Astrocyte (in vitro differentiated cells and primary cell): ENCODE measurements at places on chromosomes 4 and X.

- no peak for DNase-seq
Observed at GRCh38 chr4:26877961-26878360, 17.3 kb downstream of the STIM2 start.

DNA sequence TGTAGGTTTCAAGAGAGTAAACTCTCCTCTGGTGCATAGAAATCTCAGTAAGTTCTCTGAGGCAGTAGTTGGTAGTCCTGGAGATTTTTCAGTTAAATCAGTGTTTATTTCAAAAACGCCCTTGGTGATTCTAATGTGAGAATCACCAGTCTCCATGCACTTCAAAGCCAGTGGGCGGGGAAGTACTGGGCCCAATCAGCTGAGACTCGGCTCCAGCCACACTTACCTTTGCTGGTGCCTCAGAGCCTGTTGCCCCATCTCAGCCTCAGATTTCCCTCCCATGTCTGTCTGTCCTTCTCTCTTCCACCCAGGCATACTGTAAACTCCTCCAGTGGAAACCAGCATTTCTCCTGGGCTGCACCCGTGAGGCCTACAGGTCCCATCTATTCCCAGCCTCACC, 7.4 kb upstream of the MGST2 start:
- DNase-seq, result no peak

DNA sequence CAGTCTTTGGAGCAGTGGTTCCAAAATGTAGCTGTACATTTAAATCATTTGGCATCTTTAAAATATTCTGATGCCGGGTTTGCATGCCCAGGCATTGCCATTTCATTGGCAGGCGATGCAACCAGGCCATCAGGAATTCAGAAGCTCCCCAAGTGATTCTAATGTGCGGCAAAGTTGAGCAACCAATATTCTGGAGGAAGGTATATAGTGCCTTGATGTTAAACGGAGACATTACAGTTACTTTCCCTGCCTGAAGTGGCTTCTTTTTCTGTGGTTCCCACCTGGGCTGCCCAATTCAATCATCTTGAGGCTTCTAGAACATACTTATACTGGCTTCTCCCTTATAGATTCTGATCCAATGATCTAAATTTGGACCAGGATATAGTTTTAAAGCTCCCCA, 68.7 kb upstream of the PGM2 start:
- no peak for DNase-seq

DNA sequence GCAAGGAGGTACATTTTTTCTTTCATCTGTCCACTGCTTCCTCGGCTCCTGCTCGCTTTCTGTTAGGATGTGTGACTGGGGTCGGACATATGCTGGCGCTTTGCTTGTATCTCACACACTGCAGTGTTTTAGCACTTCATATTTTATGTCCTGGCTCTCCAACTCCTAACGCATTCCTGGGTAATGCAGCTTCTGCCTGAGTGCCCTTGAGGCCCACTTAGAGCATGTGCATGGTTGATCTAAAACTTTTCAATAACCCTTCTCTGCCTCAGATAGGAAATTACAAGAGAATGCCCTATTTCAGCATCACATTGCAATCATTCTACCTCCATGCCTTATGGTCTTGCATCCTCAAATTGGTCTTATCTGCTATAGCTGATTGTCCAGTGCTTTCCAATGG, 65.3 kb downstream of the NEIL3 start:
- no peak for DNase-seq

DNA sequence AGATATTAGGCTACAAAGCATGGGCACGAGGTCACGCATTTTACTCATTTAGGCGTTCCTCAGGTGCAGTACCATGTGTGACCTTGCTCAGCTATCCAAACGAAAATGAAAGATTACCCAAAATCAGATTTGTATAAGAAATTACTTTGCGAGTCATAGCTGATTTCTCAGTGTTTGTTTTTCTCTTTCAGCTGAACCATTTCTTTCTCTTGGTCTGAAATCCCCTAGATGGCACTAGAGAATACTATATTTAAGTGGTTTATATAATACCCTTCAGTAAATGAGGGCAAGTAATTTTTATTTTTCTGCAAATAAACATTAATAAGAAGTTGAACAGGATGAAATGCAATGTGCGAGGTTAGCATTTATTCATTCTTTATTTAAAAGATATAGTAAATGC, 496.6 kb downstream of the STIM2 start:
- no peak for DNase-seq

DNA sequence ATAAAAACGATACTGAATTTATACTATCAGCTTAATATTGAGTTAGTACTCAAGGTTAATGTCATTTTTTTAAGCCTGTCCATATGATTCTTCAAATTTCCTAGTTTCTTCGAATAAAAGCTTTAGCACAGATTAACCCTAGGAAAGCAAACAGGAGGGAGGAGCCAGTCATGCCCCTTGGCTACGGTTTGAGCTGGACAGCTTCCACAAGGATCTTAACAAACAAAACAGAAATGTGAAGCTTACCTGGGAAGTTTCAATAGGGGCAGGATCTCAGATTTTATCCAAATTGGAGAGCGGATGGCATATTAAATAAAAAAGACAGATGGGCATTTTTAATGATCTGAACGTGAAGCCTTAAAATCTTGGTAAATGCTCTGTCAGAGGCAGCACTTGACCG, 2.3 kb downstream of the NWD2 start:
- DNase-seq, result no peak

- peak; percentile 21 for DNase-seq
Observed at GRCh38 chr4:126890994-126891393, 741.8 kb upstream of the INTU start.

- no peak for DNase-seq
Observed at GRCh38 chr4:41989994-41990364, 351 bp upstream of the SLC30A9 start.

DNA sequence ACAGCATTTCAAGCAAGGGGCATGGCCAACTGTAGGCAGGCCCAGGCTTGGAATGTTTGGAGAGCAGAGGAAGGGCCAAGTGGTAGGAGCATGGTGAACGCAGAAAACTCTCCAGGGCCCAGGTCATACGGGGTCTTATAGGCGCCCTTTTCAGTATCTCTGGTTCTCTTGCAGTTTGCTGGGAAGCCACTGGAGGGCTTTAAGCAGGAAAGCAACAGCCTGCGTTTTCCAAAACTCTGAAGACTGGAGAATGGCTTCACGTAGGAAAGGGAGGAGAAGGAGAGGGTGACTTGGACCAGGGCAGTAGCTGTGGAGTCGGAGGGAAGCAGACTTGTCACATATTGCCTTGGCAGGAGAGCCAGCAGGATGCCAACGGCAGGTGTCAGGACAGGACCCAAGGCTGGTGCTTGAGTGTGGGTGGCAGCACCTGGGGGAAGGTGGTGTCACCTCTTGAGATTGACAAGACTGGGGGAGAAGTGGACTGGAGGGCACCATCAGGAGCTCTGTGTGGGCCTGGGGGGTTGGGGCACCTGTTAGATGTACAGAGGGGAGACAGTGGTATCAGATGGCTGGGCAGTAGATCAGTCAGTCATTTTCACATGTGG, 21.9 kb downstream of the TKTL1 start:
- DNase-seq, result no peak

- DNase-seq, result peak; percentile 9
Observed at GRCh38 chr4:6225469-6225868, 25.1 kb upstream of the JAKMIP1 start.

DNA sequence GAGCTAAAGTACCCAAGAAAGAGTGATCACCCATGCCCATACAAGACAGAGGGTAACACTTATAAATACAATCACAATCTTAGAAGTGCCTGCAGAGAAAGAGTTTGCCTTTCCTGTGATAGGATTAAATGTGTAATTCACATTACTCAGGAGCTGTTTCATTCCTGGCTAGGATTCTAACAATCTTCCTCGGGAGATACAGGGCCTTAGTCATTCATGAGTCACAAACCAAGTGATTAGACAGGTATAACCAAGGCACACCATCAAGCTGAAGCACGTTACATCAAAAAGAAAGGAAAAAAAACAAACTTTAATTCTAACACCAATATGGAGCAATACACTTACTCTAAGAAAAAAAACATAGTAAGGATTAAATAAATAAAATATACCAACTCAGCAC, 14.9 kb downstream of the ABCG2 start:
- peak; percentile 86 for DNase-seq

DNA sequence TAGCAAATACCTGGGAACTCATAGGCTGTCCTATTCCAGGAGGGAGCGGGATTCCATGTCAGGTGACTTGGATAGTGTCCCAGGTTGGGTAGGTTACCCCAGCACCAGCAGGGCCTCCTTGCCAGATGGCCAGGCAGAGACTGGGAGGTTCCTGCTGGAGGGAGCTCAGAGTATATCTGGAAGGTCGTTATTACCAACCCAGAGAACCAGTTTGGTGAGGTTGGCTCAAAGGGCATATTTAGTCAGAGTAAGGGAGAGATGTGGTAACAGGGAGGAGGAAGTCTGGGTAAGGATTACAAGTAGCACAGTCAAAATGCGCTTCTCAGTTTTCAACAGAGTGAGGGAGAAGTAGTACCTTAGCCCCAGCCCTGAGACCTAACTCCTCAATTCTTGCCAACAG, 53.3 kb upstream of the LNX1 start:
- DNase-seq, result no peak

DNA sequence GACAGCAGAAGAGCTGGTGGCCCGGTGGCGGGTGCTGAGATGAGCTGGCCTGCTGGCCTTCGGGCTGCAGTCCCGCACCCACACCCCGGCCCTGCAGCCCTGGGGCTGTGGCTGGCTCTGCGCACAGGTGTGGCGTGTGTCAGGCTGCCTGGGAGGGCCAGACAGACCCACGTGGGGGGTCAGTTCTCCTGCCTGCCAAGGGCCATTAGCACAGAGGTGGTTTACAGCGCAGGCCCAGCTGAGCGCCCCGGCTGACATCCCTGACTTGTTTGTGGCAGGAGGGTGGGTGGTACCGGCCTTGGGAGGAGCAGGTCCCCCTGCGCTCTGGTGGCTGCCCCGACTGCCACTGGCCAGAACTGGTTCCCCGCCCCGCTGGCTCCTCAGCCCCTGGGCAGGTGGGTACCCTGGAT, 9.4 kb upstream of the HGFAC start:
- no peak for DNase-seq

DNA sequence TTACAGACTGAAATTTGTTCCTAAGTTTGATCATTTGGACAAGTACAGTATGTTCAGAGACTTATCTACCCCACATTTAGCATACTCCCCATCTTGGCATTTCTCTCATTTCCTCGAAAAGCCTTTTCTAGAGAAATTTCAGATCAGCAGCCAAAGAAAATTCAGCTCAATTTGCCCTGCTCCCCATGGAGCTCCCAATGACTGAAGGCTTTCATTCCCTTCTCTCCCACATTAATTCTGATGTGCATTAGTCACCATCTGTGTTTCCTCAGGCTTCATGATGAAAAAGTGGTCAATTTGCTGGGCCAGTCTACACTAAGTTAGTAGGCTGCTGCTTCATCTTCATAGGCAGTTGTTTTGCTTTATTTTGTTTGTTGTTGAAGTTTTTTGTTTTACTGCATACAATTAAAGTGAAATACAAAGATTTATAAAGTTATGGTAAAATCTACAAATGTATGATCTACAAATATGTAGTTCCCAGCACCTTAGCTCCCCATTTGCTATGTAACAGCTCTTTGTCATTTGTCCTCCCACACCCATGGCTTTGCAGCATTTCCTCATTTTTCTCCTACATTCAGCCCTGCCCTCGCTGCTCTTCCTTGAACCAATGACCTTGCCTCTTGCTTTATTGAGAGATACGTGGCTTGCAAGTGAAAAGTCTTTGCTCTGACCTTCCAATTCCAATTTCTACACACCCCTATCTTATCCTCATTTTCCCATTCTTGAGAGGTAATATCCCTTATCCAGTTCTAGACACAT, 193.9 kb downstream of the ANAPC10 start:
- DNase-seq, result peak; percentile 59

- DNase-seq, result peak; percentile 33
Observed at GRCh38 chr4:138052806-138053632, 189.1 kb downstream of the SLC7A11 start.

GRCh38 chr4:25783943-25784342, 78.8 kb downstream of the SEL1L3 start:
- no peak for DNase-seq

GRCh38 chr4:10272511-10272910, 155.9 kb upstream of the WDR1 start:
- DNase-seq, result no peak

DNA sequence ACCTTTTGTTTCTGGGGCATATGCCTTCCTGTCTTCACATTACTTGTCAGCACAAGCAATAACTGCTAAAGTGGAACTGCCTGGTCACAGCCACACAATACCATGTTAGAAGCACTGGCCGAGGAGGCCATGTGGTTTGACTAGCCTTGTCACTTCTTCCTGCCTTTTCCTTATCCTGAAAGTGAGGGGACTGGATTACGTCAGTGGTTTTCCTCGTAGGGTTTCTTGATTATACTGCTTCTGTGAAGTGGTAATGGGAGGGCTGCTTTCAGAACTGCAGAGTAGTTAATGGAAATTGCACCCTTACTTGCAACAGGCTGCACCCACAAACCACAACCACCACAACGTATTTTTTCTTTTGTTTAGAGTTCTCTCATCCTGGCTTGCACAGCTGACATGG, 26.6 kb downstream of the ZRSR2 start:
- peak; percentile 30 for DNase-seq

DNA sequence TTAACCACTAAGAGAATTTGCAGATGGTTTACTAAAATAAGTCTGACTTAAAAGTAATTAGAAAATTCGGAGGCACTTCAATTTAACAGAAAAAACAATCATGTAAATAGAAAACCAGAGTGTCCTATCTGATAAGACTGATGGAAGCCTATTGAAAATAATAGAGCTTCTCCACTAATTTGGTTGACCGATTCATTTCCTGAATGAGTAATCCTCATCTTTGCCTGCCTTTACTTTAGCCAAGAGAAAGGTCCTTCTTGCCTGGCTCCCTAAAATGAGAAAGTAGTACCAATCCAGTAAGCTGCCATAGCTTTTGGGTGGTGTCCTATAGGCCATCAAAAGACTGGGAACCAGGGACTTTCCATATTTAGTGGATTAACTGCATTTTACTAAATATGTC, 48.4 kb downstream of the KCNIP4 start:
- no peak for DNase-seq

DNA sequence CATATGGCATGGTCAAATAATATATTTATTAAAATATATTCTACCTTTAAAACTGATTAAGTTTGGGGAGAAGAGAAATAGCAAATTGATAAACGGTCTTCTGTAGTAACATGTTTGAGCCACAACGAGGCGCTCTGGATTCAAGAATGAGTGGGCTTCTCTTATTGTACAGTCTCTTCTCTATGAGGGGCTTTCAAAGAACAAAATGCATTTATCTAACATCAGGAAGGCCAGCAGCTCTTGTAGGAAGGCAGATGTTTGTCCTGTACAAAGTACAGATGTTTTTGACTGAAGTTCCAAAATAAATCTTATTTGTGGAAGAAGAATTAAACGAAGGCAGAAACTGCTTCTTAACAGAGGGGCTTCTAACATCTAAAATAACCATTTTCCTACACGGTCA, 153.6 kb downstream of the RASL11B start:
- DNase-seq, result peak; percentile 31

- no peak for DNase-seq
Observed at GRCh38 chr4:150896497-150896896, 118.6 kb downstream of the LRBA start.

DNA sequence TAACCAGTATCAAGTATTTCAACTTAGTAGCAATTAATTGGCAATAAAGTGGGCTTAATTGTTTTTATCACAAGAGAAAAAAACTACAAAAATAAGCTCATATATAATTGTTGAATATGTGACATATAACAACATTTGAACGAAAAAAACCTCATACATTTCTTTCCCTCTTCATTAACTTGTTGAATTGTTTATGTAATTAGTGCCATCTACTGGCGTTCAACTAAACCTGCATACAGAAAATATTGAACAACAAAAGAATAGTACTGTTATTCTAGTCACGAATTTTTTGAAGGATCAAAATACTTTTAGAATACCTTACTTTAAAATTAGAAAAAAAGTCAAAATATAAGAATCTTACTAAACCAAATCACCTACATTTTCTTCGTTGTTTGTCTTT, 586.5 kb upstream of the FTHL17 start:
- peak; percentile 23 for DNase-seq
